Fibroblast of gingiva (primary cell): ENCODE measurements at places on chromosomes 1 and 21.
A peak's percentile ranks its signal among the peaks of the same experiment; 100 is the strongest.

- DNase-seq, result peak; percentile 69
Measured at GRCh38 chr1:65264197-65264929, 45.0 kb upstream of the DNAJC6 start.

GRCh38 chr1:156860628-156861423 is at the start of gene NTRK1:
Gene NTRK1, plus strand, starts transcription at chr1:156860865. Its CDS starts 70 bp downstream, at chr1:156860935.
- no peak for DNase-seq

GRCh38 chr1:92774407-92774806 is 10.5 kb downstream of the EVI5 start:
- no peak for DNase-seq

DNA sequence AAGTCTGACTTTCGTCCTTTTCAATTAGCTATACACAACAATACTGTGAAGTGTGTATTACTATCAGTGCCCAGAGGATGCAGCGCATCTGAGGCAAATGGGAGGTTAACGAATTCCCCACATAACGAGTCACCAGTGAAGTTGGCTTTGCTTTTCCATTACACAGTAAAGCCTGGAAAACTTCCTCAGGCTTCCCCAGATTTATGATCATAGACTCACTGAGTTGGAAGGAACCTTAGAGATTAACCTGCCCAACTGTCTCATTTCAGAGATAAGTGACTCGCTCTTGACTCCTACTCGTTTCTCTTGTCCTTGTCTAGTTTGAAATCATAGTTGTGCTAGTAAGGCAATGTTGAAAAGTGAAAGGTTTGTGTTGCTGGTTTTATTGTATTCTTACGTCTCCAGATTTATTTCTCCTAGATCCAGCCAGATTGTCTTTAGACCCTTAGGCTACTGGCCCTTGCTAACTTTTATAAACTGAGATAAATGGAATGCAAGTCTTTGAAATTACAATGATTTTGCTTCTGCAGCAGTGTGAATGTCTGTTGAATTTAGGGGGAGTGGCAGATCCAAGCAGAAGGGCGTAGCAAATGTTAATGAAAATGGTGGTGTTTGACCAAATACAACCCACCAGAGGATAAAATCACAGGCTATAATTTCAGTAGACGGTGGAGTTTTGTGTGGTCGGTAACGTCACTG is 17.3 kb downstream of the S1PR1 start:
- DNase-seq, result no peak

DNA sequence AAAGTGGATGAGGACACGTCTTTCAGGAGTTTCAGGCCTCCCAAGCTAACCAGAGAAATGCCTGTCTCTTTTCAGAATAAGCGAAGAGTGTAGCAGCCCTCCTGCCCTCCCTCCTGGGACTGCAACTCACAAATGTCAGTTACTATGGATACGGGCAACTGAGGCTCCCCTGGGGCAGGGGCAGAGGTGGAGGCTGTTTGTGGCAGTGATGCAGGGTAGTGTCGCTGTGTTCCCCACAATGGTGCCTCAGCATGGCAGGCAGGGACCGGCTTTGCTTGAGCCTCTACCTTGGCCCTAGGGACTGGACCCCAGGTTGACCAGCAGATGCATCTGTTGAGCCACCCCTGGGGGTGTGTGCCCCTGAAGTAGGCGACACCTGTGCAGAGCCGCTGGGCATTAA is 10.2 kb downstream of the NFASC start:
- no peak for DNase-seq

GRCh38 chr1:221431068-221431651 is 310.7 kb downstream of the DUSP10 start:
- peak; percentile 96 for DNase-seq

DNA sequence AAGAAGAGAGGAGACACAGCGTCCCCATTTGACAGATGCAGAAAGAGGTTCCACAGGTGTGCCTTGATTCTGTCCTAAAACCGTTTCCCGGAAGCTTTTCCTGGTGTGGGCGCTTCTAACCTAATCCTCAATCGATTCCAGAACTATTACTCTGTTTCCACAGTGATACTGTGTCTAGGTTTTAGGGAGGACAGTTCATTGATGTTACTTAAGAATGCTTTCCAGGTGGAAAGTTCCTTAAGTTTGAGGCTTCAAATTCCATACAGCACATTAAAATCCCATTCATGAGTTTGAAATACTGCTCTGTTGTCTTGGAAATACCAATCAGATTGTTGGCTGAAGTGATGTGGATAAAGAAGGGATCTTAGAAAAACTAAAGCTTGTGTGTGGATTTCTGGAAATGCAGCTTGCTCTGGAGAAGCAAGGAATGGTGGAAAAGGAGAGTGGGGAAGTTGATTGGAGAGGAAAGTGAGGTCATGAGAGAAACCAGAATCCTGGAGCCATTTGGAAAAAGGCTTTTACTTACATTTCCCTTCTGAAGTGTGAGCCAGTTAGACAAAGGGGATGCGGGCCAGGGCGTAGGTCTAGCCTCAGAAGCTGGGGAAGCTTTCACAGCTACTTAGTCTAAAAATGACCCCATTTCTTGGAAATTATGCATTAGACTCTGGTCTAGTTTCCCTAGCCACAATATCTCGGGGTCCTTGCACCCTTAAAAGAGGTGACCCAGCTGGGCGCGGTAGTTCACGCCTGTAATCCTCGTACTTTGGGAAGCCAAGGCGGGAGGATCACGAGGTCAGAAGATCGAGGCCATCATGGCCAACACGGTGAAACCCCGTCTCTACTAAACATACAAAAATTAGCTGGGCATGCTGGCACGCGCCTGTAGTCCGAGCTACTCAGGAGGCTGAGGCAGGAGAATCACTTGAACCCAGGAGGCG is 6.7 kb downstream of the ELF3 start:
- DNase-seq, result no peak

DNA sequence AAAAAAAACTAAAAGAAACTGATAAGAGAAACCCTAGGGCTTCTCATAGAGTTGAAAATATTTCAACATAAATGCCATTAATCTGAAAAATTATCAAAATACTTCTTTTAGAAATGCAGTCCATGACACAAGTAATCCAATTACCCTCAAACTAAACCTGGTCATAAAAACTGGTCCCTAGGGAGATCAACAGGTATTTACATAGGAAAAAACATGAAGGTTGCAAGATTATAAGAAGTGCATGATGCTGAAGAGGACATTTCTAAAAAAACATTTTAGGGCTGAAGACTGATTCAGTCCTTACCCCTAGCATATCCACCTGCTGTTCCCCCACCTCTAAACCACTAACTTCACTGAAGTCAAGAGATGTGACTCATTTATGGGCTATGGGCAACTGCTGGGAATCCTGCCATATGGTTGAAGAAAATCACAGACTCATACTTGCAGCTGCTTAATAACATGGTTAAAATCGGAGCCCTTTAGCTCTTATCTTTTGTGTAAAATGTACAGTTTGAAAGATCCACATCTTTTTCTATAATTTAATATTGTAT is 131.0 kb upstream of the RUNX1 start:
- DNase-seq, result peak; percentile 38

DNA sequence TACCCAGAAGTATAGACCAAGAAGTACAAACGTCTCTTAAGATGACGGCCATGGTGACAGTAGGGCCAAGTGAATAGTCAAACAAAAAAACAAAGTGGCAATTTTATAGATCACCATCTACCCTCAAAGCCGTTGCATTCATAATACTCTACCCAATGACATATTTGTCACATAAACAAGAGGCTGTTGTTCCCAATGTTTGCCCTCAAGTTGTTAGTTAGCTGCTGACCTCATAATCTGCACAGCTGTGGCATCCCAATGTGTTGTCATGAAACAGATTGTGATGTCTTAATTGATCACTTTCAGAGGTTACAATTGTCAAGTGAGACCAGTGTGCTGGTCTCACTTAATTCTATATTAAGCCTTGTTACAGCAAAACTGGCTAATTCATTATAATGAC is 333.8 kb downstream of the ST6GALNAC3 start:
- no peak for DNase-seq

DNA sequence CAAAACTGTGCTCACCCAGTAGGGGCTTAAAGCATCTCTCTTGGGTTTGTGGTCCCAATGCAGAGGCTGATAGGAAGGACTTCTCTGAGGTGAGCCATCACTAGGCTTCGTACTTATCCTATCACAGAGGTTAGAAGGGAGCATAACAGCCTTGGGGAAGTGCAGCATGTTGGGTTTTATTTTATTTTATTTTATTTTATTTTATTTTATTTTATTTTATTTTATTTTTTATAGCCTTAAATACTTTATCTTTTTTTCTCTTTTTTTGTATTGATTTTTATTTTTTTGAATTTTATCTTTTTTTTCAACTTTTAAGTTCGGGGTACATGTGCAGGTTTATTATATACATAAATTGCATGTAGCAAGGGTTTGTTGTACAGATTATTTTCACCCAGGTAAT is 48.9 kb upstream of the LPGAT1 start:
- no peak for DNase-seq

DNA sequence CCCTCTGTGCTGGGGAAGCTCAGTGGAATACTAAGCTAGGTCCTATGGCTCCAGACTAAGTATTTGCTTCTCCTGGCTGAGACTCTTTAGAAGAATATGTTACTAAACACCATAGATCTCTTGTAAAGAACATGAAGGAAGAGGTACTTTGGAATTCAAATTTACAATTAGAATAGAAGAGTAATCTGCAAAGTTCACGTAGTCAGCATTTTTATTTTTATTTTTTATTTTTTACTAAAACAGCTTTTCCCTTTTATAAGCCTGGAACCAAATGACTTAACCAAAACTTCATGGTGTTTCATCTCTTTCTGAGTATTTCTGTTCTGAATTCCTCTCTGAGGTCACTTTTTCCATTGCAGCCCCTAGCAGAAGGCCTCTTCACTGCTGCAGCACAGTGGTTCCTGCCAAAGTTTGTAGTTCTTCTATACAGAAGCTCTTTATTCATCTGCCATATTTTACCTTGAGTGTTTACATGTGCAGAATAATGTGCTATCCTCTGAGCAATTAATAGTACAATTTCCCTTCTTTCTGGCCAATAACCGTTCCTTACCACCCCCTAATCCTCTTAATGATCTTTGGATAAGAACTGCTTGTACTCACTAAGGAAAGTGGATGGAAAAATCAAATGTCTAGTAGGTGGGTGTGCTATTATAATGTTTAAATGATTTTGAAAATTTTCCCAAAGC is 27.2 kb downstream of the TSEN15 start:
- DNase-seq, result peak; percentile 6

- DNase-seq, result no peak
Measured at GRCh38 chr1:65178235-65178634, 30.2 kb downstream of the AK4 start.

GRCh38 chr1:222195857-222196256 is 352.0 kb downstream of the HHIPL2 start:
- DNase-seq, result no peak

DNA sequence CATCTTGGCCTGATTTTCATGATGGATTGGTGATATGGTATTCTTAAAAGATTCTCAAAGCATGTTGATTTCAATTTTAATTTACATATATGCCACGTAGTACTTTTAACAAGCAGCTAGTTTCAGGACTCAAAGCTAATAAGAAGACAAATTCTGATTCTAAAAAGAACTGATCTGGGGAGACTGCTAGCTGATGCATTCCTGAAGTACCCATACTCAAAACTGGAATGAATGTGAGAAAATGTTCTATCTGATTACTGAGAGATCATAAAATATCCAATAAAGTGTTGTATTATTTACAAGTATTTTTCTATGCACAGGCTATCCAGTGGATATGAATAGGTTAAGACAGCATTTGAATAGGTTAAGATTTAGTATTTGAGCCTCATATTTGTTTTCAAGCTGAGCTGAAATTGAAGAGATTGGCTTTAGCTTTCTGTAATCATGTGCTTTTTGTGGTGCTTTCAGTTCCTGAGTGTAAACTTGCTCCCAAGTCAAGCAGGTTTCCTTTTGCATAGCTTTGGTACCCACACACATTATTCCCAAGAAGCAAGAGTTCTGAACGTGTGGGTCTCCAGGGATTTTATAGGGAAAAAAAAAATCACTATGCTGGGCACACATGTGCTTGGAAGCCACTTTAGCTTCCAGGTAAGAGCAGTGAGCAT is 114.1 kb downstream of the VPS13D start:
- no peak for DNase-seq

DNA sequence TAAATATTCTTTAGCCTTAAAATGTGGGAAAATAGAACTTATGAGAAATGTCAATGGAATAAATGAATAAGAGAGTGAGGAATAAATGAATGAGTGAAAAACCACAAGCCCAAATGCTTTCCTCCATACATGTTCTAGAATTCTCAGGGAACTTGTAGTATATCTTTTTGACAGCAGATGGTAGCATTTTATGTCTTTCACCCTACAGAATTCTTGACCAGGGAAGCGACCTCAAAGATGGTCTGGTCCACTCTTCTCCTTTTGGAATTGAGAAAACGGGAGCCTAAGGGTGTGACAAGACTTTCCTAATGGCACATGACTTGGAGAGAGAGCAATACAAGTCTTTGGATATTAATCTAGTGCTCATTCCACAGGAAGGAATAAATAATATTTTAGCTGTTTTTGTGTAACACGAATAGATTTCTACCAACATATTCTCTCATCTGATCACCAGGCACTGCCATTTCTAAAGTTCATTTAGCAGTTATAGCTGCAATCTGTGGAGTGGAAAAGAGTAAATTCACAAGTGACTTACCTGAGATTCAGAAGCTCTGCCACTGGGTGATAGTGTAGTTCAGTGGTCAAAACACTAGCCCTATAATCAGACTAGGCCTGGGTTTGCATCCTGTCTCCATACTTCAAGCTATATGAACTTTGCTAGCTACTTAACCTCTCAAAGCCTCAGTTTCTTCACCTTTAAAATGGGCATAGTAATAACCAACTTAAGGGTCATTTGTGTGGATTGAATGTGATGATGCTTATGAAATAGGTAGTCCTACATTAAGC is 15.0 kb upstream of the F5 start:
- DNase-seq, result peak; percentile 21

GRCh38 chr1:245582026-245582425 is 427.2 kb downstream of the KIF26B start:
- DNase-seq, result no peak

DNA sequence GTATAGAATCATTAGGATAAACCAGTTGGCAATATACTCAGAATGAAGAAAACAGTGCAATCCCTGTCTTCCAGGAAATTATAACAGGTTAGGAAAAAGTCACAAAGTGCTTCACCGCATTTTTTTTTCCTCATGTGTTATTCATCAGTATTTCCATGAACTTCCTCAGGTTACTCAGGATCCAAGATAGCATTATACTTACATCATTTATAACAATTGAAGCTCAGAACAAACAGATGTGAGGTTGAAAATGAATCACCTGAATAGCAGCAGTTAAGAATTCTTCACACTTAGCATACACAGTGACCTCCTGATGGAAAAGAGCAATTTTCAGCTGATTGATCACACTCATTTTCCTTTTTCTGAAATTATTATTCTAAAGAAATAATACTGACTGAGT is 1040.7 kb upstream of the B3GALT2 start:
- no peak for DNase-seq

GRCh38 chr1:65691152-65691900 is 101.4 kb upstream of the PDE4B start:
- no peak for DNase-seq

DNA sequence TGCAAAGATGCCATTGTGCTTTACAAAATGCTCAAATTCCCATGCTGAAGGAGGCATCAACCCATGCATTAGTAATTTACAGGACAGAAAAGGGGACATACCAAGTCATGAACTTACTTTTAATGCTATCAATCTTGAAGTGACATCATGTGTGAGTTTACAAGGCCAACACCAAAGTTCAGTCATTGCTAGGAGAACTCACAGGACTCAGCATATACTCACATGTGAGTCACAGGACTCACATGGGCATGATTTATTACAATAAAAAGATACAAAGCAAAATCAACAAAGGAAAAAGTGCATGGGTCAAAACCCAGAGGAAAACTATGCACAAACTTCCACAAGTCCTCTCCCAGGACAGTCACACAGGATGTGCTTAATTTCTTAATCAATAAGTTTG is 1656.0 kb downstream of the MRPL39 start:
- no peak for DNase-seq

GRCh38 chr1:217554849-217555248 is 76.0 kb downstream of the GPATCH2 start:
- DNase-seq, result no peak
